Stimulated activated CD4-positive, alpha-beta T cell treated with anti-CD3 and anti-CD28 coated beads, TNF-alpha, amount 100 ng/mL, for 1 hour (primary cell): ENCODE measurements at places on chromosomes 1 and 21.

GRCh38 chr1:206633708-206634121 is 1.6 kb upstream of the DYRK3 start:
- DNase-seq = no peak

DNA sequence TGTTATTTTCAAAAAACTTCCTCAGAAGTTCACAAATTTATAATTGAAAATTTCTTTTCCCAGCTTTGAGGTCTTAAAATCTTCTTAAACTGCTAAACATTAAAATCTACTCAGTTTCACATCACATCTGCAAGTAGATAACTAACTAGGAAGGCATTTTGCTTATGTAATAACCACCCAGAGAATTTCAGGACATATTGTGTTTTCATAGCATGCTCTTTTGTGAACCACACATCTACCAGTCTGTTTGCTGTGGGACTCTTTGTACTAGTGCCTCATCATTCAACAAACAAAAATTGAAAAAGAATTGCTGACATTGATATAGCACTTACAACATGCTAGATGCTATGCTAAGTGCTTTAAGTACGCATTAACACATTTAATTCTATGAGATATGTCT is 31.6 kb upstream of the C1orf146 start:
- DNase-seq = no peak

DNA sequence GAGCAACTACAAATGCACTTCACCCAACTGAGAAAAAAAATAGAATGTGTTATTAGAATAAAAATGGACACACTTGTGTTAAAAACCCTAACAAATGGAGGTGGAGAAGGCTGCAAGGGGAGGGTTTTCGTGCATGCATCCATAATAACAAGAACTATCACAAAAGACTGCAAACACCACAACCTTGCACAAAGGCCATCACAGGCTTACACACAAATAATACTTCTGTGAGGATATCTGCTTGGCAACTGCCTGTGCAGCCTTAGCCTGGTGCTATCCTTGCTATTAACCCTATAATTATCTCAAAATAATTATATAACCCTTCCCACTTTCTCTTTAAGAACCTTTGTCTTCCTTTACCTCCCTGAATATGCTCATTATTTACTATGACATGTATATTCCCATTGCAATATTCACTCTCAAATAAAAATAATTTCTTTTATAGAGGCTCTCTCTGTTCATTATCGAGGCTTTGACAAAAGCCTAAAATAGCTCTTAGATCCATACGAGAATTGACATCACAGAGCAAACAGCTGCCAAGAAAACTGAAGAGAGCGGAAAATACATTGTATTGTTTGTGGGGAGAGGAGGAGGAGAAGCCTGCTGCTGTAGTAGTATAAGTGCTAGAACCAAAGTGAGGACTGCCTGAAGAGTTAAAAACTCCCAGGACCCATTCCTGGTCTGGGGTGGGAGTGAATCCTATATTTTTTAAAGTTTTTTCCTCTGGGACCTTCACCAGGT is 1768.7 kb downstream of the BRINP3 start:
- no peak for DNase-seq

DNA sequence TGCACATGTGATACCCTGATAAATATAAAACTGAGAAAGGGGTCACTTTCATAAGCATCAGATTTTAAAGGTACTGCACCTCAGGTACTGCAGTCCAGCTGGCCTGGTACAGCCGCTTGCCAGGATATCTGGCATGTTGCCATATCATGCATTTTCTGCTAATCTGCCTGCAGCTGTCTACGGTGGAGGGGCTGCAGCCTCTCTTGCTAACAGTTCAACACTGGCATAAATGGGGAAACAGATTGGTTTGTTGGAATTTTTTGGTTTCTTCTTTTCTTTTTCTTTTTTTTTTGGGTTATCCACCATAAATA is 71.5 kb downstream of the MIS18A start:
- DNase-seq = no peak

GRCh38 chr1:154877370-154877974 is 7.4 kb upstream of the KCNN3 start:
- DNase-seq = no peak

DNA sequence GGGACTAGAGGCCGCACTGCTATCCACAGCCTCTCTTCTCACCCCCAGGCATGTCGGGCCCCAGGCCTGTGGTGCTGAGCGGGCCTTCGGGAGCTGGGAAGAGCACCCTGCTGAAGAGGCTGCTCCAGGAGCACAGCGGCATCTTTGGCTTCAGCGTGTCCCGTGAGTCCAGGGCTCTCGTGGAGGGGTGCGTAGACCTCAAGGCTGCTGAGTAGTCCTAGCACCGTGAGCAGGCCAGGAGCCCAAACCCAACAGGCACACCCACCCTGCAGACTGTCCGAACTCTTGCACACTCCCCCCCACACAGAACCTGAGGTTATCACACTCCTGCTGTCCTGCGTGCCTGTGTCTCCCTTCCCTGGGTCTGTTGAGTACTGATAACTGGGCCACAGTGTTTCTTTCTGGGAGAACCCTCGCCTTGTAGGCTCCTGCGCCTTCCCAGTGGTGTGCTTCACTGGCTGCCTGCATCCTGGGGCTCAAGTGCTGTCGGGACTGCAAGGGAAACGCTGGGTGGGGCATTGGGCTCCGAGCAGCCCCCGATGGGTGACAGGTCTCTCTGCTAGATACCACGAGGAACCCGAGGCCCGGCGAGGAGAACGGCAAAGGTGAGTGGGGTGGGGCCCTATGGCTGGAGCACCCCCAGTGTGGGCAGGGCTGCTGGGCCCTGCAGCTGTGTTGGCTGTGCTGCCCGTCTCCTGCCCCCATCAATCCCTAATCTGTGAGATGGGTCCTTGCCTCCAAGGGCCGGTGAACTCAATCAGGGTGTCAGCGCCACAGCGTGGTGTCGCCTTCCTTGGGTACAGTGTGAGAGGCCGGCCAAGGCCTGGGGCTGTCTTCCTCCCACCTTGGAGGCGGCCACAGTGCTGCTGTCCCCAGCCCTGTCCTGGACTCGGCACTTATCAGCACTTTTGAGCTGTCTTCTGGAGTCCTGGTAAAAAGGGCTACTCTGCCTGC is 4.0 kb upstream of the GJC2 start:
- DNase-seq = no peak
